ENCODE measurements at places on chromosomes 12 and 14.

- DNase-seq: no peak
Observed at GRCh38 chr12:59664495-59664894, 68.7 kb downstream of the SLC16A7 start.

- no peak for DNase-seq
Observed at GRCh38 chr14:58568322-58568721, 69.4 kb upstream of the DACT1 start.

DNA sequence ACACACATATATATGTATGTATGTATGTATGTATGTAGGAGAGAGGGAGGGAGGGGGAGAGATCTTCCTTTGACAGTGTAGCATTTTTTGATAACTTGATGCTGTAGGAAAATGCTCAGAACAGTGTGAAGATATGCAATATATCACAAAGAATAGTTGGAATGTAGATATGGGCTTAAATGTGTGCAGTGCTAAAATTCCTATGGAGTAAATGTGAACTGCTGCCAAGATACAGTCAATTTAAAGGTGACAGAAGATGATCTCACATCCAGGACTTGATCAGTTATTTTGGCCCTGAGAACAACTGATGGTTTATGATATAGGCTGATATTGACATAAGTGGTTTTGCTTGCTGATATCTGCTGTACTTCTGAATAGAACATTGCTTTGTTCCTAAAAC is 84.2 kb downstream of the DAAM1 start:
- DNase-seq: no peak

DNA sequence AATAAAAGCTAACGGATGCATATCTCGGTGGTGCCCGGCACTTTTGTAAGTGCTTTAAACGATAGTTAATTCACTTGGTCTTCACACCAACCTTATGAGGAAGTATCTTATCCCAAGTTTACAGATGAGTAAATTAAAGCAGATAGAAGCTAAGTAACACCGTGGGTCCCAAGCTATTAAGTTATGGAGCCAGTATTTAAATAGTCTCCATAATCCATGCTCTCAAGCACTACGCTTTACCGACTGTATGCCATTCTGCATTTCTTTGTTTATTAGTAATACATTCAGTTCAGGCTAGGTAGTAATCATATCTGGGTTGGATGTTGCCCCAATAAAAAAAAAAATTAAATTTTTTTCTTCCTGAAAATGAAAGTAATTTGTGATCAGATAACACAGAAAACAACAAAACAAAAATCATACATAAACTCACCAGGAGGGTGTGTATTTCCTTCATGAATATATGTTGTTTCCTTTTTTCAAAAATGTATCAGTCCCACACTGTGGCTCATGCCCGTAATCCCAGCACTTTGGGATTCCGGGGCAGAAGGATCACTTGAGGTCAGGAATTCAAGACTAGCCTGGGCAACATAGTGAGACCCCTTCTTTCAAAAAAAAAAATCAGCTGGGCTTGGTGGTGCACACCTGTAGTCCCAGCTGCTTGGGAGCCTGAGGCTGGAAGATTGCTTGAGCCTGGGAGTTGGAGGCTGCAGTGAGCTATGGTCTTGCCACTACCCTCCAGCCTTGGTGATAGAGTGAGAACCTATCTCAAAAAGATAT is 1.4 kb upstream of the M6PR start:
- DNase-seq: no peak

DNA sequence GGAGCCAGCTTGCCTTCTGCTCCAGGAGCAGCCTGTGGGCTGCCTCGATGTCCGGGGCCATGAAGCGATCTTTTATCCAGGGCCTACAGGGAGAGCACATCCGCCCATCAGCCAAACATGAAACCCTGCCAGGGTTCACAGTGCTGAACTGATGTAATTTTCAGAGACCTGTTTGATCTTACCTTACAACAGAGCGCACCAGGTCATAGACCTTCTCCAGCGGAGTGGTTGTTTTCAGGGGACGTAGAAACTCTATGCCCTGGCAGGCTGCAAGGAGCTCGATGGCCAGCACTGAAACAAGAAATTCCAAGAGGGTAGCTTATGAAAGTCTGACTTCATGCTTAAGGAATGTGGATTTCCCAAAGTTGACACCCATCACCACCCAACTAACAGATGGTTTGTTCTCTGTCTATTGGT is 19.7 kb downstream of the HAL start:
- no peak for DNase-seq

Data from D341Med (cell line).